CD8-positive, alpha-beta memory T cell (primary cell): ENCODE measurements at places on chromosomes 4 and X. TPM values are rescaled to one million over a fixed set of nuclear protein-coding genes. Genes with fewer than 3 reads are reported as not detected.

DNA sequence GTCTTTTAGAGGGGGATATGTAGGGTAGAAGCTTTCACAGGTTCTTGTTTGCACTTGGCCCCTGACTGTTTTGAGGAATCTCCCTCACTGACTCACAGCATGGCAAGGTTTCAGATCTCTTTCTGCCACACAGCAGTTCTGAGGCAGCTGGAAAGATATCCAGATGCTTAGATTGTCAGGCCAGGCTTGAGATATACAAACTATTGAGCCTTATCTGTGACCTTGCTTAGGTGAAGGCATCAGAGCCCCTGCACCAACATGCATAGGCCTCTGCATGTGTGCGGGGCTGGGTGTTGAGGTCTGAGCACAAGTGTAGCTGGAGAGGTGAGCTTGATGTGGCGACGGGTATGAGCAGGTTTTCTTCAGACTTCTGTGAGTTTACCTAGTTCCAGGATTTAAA, 80.9 kb upstream of the MSANTD1 start:
- no peak for DNase-seq

- DNase-seq: no peak
Observed at GRCh38 chr4:129046055-129046959, 47.0 kb downstream of the SCLT1 start.

DNA sequence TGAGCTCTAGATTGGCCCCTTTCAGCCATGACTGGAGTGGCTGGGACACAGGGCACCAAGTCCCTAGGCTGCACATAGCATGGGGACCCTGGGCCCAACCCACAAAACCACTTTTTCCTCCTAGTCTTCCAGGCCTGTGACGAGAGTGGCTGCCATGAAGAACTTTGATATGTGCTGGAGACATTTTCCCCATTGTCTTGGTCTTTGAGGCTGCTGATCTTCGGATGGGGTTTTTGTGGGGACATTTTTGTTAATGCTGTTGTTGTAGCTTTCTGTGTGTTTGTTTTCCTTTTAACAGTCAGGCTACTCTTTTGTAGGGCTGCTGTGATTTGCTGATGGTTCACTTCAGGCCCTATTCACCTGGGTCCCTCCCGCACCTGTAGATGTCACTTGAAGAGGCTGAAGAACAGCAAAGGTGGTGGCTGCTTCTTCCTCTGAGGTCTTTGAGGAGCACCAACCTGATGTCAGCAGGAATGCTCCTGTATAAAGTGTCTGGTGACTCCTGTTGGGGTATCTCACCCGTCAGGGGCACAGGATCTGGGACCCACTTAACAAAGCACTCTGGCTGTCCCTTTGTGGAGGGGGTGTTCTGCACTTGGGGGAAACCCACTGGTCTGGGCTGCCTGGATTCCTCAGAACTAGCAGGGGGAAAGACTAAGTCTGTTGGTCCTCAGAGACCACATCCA, 49.6 kb upstream of the GRID2 start:
- DNase-seq: no peak

DNA sequence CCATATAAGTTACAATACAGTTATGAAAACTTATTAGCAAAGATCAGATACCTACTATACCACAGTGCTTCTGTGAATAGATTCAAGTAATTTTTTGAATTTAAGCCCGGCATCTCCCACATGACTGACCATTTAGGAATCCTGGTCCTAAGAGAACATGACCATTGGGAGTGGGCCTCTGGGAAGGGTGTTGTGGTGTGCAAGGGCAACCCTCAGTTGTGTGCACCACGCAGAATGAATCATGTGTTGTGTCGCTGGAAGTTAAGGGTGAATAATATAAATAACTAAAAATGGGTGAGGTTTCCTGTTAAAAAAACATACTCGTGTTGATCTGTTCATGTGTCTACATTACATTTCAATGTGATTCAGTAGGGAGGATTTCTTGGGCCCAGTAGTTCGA, 15.5 kb downstream of the CPE start:
- no peak for DNase-seq

DNA sequence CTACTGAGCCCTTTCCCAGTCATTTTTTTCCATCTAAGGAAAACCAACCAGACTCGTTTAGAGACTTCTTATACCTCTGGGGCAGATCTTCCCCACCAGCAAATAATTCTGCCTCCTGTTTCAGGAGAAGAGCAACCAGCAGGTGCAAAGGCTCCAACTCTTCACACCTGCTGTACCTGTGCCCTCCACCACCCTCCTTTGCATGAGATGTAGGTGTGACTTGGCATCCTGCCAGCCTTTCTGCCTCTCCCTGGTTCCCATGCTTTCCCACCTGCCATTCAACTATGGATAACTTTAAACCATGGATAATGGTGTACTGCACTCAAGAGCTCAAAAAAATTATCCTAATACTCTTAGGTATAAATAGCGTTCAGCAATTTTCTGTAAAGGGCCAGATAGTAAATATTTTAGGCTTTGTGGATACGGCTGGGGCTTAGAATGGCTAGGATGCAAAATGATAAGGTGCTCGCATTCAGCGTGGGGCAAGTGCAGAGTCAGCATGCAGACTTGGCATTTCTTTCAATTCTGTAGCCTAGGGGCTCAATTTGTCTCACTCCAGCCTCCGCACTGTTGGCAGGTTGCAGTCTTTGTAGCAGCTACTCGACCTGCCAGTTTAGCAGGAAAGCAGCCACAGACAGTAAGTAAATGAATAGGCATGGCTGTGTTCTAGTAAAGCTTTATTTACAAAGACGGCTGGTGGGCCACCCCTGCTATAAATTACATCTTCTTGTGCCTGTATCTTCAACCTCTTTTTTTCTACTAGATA, 79.8 kb downstream of the HCCS start:
- DNase-seq: no peak

Gene TKTL1
- 0.18 TPM for total RNA-seq

Gene GPRIN3
- 16.2 TPM for total RNA-seq

Gene SHISA3
- not detected for total RNA-seq
